ENCODE measurements at places on chromosomes 11 and 22. TPM values are rescaled to one million over a fixed set of nuclear protein-coding genes. Genes with fewer than 3 reads are reported as not detected.

Gene DNAJB7
- total RNA-seq, result not detected

Gene HSPB2
- total RNA-seq, result not detected

Gene WNT11
- 0.16 TPM for total RNA-seq

Gene MIOX
- total RNA-seq, result 0.15 TPM

Gene LYVE1
- total RNA-seq, result not detected

Gene LMO2
- total RNA-seq, result 34.4 TPM

Gene BTG4
- total RNA-seq, result not detected

Gene IGSF9B
- 0.83 TPM for total RNA-seq

Gene MRPL11
- 62.6 TPM for total RNA-seq

Gene TBX10
- not detected for total RNA-seq

Gene DMC1
- 0.91 TPM for total RNA-seq

Gene TRIM49
- total RNA-seq, result not detected

DNA sequence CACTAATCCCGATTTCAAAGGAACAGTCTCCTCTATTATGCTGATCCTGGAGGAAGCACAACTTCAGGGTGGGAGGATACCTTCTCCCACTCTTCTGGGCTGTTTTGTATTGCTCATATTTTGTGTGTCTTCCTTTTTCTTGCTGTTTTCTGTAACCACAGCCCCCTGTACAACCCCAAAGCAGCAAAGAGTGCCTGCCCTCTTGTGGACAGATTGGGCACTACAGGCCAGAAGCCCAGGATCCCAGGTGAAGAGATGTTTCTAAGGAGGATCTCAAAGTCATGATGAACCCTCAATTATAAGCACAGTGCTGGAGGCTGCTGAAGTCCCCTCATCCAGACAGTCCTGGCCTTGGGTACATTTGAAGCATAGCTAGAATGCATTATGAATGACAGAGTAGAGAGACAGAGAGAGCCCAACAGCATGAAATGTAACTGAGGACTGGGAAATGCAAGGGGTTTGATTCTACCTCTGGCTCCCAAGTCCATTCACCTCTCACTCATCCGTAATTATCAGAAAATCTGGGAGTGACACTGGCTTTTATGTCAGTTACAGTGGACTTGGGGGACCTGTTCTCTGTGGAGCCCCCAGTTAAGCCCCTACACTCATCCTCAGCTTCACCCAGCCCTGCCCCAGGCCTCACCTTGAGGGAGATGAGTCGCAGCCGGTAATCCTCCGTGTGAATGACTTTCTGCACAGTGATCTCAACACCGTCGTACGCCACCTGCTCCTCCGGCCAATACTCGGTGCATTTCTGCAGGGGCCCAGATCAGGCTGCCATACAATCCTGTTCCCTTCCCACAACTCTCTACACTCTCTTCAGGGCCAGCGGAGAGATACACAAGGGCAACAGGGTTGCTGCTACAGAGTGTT lies 6.2 kb upstream of the IGSF22 start:
- DNase-seq, result peak; percentile 56

GRCh38 chr11:35662061-35662648 lies 420 bp upstream of the TRIM44 start:
- DNase-seq, result no peak

DNA sequence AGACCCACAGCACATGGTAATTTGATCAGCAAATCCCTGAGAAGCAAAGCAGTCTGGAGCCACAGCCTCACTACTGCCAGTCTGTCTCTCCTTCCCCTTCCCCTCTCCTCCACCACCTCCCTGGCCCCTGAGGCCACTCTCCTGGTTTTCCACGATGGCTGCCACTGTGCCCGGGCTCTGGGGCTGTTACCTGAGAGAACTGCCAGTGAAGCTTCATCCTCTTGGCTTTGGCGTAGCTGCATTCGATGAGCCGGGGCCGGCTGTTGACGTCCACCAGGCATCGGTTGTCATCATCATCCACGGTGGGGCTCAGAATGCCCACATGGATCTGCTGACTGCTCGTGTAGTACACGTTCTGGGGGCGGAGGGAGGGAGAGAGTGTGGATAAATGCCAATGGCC lies 60.2 kb downstream of the CSNK2A3 start:
- no peak for DNase-seq

DNA sequence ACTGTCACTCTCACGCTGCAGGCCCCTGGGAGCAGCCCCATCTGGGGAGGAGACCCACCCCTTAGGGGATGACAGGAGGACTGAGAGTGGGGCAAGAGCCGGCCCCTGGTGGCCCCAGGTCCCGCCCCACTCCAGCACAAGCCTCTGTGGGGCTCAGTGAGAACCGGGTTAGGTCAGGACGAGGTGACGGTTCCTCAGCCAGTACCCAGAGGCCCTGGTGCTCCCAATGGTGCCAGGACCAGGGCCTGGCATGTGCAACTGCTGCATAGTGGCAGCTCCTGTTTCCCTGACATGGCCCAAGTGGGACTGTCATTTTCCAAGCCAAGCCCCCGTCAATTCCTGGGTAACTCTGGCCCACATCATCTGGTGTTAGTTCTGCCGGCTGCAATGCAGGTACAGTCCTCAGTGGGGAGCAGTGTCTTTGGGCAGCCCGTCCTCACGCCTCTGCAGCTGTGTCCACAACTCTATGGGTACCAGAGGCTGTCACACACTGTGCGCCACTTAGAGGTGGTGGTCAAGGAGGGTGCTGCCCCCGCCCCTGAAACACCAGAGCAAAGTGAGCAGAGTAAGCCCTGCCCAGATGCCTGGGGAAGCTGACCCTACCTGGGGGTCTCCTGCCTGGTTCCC lies 15.9 kb downstream of the CHID1 start:
- no peak for DNase-seq

GRCh38 chr11:13358596-13359270 lies 81.1 kb downstream of the BMAL1 start:
- no peak for DNase-seq

DNA sequence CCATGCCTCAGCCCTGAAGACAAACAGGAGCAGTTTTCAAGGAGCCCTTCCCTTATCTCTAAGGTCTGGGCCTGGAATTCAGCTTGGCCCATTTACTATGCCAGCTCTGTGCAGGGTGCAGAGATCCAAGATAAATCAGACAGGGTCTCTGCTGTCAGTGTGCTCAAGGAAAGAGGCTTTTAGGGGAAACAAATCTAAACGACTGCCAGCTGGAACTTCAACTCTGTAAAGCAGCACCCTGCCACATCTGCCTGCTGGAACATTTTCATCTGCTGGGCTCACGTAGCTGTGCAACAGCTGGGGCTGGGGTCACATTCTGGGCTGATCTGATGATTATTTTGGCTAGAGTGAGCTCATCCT lies 19.8 kb upstream of the EHF start:
- DNase-seq, result no peak

DNA sequence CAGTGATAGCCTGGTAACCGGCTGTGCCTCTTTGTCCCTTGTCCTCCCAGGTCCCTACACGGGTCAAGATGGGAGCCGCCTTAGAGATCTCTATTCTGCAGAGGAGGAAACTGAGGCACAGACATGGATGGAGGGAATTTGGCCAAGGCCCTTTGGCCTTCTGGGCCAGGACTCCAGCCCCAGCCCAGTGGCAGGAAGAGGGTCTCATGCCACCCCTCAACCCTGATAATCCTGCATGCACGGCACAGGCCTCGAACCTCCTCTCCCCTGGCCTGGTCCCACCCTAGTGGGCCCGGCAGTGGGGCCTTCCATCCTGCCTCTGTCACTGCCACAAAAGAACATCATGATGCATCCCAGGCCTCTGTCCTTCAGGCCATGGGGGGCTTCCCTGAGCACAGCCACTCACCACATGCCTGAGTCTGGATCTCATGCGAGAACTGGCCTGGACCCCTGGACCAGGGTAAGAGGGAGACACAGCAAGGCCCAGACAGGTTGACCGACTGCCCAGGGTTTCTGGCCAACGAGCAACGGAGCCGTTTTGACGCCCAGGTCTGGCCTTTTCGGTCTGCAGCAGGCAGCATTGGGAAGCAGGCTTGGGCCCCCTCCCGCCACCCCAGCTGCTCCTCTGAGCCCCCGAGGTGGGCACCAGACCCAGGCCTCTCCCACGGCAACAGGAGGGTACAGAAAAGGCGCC lies 6.5 kb downstream of the LINC01488 start:
- DNase-seq, result no peak

GRCh38 chr11:62830904-62831519 lies 839 bp downstream of the STX5 start:
- no peak for DNase-seq

- DNase-seq, result no peak
These were observed 5.1 kb upstream of the BAIAP2L2 start for GRCh38 chr22:38115423-38116205.

DNA sequence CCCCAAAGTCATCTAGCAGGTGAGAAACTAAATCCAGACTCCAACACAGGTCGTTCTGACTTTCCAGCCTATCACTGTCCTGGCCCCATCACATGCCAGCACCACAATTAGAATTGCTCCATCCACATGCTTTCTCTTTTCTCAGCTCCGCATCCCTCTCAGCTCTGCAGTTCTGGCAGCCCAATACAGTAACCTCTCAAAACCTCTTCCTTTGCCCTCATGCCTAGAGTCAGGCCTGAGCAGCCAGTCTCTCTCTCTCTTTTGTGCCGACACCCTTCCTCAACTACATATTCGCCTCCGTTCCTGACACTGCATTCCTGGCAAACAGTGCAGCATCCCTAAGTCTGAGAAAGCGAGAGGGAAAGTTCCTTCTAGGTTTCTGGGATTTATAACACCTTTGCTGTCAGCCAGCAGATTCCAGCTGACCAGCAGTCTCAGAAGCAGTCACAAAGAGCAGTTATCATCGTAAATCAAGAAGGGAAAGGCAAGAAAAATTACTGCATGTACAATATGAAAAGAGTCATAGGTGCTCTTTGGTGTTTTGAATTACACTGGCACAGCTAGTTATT lies 258.0 kb downstream of the FAT3 start:
- DNase-seq, result no peak

DNA sequence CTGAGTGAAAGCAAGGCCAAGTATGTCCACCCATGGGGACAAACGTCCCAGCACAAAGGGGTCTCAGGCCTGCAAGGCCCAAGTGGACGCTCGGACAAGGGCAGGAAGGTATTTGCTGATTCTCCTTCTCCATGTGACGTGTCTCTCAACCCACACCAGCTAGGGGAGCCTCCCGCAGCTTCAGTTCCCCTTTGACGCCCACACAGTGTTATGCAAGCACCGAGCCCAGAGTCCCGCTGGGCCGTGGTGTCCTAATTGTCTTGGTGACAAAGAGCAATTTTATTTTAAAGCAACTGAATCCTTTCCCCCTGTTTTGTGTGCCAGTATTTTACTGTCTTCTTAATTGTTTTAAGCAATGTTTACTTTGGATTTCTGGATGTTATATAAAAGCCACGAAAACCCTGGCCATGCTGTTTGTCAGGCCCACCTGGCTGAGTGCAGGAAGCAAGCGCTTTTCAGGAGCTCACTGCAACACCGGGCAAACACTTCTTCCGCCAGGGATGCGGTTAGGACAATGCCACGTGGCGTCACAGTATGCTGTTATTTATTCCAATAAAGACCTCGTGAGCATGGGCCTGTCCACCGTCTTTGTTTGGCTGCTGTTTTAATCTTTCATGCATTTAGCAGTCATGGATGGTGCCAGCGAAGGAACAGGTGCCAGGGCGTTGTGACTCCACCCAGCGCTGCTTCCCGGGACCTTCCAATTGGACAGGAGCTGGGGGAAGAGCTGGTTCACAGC lies 8.2 kb upstream of the PARVG start:
- DNase-seq, result peak; percentile 50

- no peak for DNase-seq
These were observed 434 bp downstream of the XPNPEP3 start for GRCh38 chr22:40857309-40857855.

GRCh38 chr22:46657996-46658947 lies 38.1 kb downstream of the GRAMD4 start:
- no peak for DNase-seq

GRCh38 chr11:47969401-47969800 lies 11.0 kb upstream of the PTPRJ start:
- no peak for DNase-seq

GRCh38 chr11:76382209-76382608 lies 1.1 kb downstream of the GVQW3 start:
- DNase-seq, result no peak

DNA sequence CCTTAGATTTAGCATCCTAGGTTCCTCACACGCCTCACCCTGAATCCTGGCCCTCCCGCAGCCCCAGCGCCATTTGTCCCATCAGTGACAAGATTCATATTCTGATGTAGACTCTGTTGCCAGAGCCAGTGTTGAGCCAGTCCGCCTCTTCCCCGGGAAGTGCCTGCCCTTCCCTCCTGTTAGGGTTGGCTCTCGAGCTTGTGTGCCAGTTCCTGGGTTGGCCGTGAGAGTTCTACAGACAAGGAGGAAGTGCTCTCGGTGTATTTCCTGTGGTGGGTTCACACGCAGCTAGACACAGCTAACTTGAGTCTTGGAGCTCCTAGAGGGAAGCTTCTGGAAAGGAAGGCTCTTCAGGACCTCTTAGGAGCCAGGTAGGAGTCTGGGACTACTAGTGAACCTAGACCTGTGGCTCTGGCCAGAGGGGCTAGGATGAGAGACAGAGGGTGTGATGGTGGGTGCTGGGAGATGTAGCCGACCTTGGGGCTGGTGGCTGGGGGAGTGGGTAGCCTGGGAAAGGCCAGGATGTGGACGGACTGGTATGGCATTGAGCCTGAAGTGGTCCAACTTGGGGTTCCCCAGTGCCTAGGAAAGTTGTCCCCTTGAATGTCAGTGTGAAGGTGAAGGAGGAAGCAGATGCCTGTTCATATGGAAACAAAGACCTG lies at the start of gene IL18BP:
Gene IL18BP (plus strand): TSS at position 261 of the 662 bp plus-strand sequence. CDS start 1,076 bp downstream, outside the sequence.
- peak; percentile 18 for DNase-seq

- no peak for DNase-seq
These were observed 97.9 kb upstream of the RTL6 start for GRCh38 chr22:44595841-44596341.

DNA sequence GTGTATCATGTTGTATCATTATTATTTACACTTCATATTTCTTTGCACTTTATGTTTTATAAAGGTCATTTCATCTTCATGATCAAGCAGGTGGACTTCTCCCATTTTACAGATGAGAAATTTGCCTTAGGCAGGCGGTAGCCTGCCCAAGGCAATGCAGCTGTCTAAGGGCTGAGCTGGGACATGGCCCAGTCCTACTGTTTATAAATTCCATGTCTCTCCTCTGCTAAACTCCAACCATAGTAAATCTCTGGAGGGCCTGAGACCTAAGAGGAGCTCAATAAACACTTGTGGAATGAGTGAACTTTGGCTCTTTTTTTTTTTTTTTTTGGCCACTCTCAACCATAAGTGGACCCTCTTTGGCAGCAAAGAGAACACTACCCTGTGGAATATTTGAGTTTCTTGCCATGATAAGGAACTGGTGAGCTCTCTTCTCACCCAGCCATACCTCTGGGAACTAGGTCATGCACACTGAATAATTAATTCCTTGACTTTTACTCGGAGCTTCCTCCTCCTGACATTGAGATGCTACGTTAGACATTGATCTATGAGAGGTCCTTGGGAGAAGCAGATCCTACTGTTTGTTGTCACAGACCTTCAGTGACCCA lies 29.9 kb downstream of the MICAL2 start:
- no peak for DNase-seq
